ENCODE measurements at places on chromosomes 7 and 10.

GRCh38 chr7:29749701-29750321, 56.5 kb upstream of the WIPF3 start:
- DNase-seq, result no peak

GRCh38 chr7:51633596-51633995, 317.0 kb upstream of the COBL start:
- DNase-seq, result no peak

GRCh38 chr7:15546272-15546792, 15.5 kb downstream of the AGMO start:
- no peak for DNase-seq

GRCh38 chr10:92091965-92092364, 168.4 kb downstream of the BTAF1 start:
- no peak for DNase-seq

GRCh38 chr10:24503461-24504320, 220.0 kb downstream of the ARHGAP21 start:
- no peak for DNase-seq

DNA sequence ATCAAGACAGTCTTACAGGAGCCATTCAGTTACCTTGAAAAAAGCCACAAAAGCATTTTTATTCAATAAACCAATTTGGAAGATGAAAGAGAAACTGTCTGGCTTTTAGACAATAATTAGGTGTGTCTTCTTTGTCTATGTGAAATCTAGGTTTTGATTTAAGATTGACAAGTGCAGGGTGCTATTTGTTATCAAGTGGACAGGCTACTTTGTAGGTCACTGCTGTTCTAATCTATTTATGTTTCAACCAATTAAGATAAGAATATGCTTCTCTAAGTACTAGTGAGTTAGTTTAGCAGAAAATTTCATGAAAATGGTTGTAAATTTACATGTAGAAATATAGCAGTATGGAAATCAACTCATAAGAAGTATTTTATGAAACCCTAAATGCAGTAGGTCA, 177.5 kb downstream of the CACNA2D1 start:
- DNase-seq, result no peak

DNA sequence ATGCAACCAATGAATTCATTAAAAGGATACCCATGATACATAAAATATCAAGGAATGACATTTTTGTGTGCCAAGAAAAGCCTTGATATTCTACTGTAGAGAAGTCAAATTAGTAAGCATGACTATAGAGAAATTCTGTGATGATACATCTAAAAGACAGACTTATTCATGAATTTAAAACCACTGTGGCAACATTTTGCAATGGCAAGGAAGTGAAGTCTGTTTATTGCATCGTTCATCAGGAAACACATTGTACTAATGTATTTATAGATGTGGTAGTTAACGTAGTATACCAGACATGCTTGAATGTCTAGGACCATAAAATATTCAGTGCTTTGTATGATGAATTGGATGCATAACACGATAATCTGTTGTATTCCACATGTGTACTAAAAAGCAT, 9.3 kb upstream of the CLEC5A start:
- DNase-seq, result no peak

- no peak for DNase-seq
Observed at GRCh38 chr7:40437936-40438634, 303.3 kb downstream of the SUGCT start.

DNA sequence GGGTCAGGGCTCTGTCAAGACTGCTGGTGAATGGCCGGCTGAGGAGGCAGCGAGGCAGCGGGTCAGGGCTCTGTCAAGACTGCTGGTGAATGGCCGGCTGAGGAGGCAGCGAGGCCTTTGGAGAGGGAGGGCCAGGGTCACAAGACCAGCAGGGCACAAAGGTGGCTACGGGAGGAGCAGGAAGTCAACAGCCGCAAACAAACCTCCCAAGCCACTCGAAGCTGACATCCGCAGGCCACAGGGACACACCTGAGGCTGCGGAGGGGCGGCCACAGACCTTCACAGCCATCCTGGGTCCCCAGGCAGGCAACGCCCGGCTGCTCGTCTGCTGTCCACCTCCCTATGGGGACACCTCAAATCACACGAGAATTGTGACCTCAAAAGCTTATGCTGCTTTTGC, 8.9 kb upstream of the GPER1 start:
- no peak for DNase-seq

GRCh38 chr10:108612485-108612884, 1310.8 kb downstream of the XPNPEP1 start:
- no peak for DNase-seq

- no peak for DNase-seq
Observed at GRCh38 chr7:78787854-78788253, 665.6 kb downstream of the MAGI2 start.

- no peak for DNase-seq
Observed at GRCh38 chr7:18521945-18522566, 26.5 kb downstream of the HDAC9 start.

- no peak for DNase-seq
Observed at GRCh38 chr7:111138586-111138985, 47.7 kb downstream of the LRRN3 start.

DNA sequence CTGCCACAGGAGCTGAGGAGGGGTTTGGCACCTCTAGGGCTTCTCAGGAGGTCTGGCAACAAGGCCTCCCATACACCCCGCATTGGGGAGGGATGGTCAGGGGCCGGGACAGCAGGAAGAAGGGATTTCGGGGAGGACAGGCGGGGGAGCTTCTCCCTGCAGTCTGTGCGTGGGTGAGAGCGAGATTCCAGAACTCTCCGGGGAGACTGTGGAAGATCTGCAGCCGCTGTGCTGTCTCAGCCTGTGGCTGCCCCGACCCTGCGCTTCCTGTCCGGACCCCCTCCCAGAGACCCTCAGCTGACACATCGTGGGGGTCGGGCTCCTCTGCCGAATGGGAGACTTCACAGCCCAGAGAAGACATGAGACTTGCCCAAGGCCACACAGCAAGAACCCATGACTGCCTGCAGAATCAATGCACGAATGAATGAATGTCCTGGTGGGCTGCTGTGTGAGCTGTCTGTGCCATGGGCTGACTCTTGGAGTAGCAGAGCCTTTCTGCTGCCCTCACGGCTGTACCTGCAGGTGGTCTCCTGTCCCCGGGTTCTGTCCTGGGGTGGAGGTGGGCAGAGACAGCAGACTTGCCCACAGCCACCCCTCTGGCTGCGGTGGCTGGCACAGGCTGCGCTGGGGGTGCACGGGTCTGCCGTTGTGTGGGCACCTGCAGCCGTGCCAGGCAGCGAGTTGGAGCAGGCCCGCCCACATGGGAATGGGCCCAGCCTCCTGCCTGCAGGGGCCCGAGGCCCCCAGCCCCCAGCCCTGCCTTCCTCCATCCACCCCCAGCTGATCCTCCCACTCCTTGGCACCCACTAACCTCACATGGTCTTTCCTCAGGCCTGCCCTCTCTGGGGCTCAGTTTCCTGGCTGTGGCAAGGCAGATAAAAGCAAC, 16.3 kb upstream of the LFNG start:
- no peak for DNase-seq

GRCh38 chr10:13099666-13100348, at the start of gene OPTN:
OPTN (plus strand) TSS chr10:13100163; CDS start chr10:13109123, 8,960 bp downstream.
- DNase-seq, result peak; percentile 50

GRCh38 chr10:121063744-121064143, 212.6 kb downstream of the WDR11 start:
- DNase-seq, result no peak

DNA sequence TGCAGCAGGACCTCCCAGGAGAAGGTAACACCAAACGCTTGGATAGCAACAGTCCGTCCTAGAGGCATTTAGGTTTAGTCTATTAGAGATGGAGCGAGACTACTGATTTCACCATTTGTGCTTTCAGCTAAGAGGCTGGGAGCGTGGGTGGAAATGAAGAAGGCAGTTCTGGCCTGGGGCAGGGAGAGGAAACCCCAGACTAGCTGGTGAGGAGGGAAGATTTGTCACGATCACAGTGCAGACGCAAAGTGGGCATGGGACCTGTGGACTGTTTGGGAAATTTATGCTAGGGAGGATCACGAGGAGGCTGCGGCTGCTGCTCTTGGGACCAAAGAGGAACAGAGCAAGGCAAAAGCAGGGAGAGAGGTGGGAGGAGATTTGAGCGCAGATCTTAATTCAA, 130.4 kb upstream of the AOAH start:
- DNase-seq, result no peak

- DNase-seq, result no peak
Observed at GRCh38 chr7:1970895-1971294, 261.9 kb downstream of the MAD1L1 start.

GRCh38 chr10:9195385-9195784, 1140.9 kb downstream of the GATA3 start:
- DNase-seq, result no peak

DNA sequence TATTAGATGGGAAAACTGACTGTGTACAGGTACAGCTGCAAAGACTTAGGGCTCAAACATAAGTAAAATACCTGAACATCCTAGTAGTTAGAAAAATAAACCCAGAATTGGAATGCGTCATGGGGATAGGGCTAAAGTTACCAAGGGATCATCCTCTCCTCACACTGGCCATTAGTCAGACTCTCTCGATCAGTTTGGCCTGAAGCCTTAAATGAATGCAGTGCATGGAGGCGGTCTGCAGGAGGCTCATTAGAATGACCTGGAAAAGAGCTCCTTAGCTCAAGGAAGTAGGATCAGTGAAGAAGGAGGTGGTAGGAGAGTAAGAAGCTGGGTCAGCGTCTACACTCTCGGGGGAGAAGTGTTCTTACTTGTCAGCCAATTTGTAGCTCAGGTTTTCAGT, 35.3 kb downstream of the DENND2A start:
- no peak for DNase-seq

- no peak for DNase-seq
Observed at GRCh38 chr7:2233926-2234325, 1.2 kb upstream of the MAD1L1 start.

DNA sequence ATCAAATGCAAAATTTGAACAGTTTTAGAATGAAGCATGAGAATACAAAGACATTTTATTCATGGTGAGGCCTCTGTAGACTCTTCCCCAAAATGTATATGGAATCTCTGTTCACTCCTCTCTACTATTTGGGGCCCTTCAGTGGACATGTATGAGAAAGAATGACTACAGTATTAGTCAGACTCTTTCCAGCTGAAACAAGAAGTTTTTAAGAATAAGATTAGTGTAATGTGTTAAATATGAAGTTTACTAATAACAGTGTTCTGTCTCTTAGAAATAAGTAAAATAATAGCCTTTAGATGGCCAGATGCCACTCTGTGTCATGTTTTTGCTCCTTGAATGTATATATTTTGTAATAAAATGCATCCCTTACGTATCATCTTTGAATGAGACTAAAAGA, 585.6 kb downstream of the SUGCT start:
- DNase-seq, result no peak

DNA sequence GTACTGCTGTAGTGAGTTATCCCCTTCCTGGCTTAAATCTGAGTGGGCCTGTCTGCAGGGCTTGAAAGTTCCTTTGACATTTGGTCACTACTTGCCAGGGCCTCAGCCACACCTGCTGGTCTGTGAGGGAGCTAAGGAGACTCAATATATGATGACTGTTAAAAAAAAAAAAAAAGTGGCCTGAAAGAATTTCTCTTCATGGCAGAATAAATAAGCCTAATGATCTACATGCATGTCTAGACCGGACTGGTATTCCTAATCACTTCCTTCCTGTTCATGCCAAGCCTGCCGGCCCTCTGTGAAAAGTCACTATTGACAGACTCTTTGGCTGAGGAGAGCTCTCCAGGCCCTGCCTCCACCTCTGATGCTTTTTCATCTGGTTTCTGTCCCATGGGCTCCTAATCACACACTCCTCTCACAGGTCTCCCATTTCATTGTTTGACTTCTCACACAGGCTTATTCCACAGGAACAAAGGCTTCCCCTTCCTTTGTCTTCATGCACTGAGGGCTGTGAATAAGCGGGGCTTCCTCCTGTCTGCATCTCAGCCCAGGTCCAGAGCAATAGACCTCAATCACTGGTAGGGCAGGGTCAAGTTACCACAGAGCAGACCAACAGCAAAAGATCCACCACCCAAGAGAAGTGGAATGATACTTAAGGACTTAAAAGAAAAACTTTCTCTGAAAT, 99.1 kb upstream of the SEC61G start:
- no peak for DNase-seq

DNA sequence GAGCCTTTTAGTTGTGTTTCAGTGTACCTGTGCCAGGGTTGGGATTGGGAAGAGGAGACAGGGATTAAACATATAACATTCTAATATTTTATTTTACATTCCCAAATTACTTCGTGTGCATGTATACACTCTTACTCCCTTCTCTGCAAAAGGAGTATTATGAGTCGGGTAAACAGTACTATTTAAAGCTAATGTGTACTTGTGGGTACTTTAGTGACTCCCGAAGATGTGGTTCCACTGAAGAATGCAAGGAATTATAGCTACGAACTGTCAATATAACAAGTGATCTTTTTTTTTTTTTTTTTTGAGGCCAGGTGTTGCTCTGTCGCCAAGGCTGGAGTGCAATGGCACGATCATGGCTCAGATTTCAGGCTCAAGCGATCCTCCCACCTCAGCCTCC, 122.6 kb upstream of the RPA3 start:
- no peak for DNase-seq

DNA sequence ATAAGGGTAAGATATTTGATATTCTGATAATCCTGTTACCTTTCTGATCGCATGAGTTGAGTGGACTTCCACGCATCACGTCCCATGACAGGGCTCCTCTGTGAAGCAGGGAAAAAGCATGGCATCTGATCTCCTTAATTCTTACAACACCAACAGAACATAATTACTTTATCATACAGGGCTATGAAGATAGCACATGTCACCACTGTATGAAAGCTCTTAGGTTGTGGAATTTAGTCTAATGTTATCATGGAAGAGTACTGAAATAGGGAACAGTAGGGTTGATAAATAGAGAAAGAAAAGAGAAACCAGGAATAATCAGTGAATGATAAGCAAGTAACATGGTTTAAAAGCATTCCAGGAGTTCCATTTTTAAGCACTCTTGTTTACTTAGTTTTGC, 212.0 kb downstream of the CACNB2 start:
- no peak for DNase-seq

GRCh38 chr10:89924261-89924660, 222.9 kb downstream of the KIF20B start:
- DNase-seq, result no peak

- DNase-seq, result no peak
Observed at GRCh38 chr10:111370101-111370500, 293.3 kb downstream of the ADRA2A start.

GRCh38 chr7:87784424-87784823, 91.7 kb downstream of the SLC25A40 start:
- no peak for DNase-seq
